ENCODE measurements at places on chromosomes 6 and 20. TPM values are rescaled to one million over a fixed set of nuclear protein-coding genes. Genes with fewer than 3 reads are reported as not detected.

DNA sequence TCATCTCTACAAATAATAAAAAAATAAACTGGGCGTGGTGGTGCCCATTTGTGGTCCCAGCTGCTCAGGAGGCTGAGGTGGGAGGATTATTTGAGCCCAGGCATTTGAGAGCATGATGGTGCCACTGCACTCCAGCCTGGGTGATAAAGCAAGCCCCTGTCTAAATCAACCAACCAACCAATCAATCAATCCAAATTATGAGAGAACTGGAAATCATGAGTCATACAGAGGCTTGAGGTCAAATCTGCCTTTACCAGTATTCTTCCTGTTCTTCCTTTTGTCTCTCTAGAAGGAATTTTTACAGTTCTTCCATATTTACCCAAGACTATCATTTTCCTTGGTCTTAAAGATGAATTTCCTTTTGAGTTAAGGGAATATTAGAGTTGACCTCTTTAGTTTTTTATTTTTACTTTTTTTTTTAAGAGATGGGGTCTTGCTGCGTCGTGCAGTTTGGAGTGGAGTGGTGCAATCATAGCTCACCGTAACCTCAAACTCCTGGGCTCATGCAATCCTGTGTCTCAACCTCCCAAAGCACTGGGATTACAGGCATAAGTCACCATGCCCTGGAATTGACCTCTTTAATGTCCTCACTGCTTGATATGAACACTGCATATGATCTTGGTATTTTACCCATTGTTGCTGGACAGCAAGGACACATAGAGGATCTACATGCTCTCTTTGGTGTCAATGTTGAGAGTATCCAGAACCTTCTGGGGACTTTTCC is 44.1 kb upstream of the TXNDC5 start:
- H3K4me1 ChIP-seq: no peaks in the 10 kb centered on the region
- H3K27ac ChIP-seq: no peak overlapping the region
- H3K4me3 ChIP-seq: no peak overlapping the region
- no peak for DNase-seq

GRCh38 chr6:90202156-90202555 is 94.5 kb downstream of the BACH2 start:
- H3K27ac ChIP-seq: no peak overlapping the region
- H3K4me3 ChIP-seq: no peak overlapping the region
- DNase-seq: no peak
- H3K27me3 ChIP-seq: no peaks in the 10 kb centered on the region

DNA sequence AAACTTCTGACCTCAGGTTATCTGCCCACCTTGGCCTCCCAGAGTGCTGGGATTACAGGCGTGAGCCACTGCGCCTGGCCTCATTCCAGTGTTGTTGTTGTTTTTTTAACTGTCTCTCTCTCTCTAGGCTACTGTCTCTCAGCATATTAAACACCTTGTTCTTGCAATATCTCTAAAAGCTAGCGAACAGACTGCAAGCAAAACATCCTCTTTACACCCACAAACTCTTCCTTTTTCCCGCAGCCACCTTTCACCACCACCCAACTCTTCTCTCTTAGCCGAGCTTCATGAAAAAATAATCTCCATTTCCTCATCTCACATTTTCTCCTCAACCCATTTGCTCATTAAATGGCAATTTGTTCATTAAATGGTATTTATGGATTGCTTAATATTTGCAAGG is 45.5 kb downstream of the SGK1 start:
- no peaks in the 10 kb centered on the region for H3K36me3 ChIP-seq
- no peak overlapping the region for H3K4me3 ChIP-seq
- H3K4me1 ChIP-seq: no peaks in the 10 kb centered on the region
- no peaks in the 10 kb centered on the region for H3K27me3 ChIP-seq
- no peak overlapping the region for H3K27ac ChIP-seq

DNA sequence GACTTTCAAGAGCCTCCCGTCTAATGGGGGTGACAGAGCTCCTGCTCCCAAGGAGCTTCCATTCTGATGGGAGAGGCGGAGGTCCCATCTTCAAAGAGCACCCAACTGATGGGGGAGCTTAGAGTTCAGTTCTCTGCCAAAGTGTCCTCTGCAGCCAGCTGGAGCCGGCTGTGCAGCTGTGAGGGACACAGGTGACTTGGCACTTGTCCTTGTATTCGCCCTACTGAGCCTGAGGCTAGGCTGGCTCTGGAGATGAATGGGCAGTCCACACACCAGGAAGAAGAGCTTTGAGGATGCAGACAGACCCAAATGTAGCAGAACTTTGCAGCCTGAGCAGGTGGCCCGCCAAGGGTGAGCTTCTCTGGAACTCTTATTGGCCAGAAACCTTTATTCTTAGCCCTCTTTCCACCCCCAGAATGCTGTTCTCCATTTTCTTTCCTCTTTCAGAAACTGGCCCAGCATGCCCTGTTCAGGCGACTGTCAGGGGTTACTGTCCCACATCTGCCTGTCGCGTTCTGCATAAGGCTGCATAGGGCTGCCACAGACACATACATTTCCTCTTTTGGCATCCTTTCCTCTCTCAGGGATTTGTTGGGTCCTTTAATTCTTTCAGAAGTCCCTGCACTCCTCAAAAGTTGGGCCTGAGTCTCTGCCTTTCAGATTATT is 108.7 kb upstream of the LRFN2 start:
- no peaks in the 10 kb centered on the region for H3K4me1 ChIP-seq
- H3K27me3 ChIP-seq: no peaks in the 10 kb centered on the region
- no peak overlapping the region for H3K4me3 ChIP-seq
- DNase-seq: no peak
- H3K27ac ChIP-seq: no peak overlapping the region
- no peaks in the 10 kb centered on the region for H3K36me3 ChIP-seq

- H3K4me3 ChIP-seq: no peak overlapping the region
- H3K27me3 ChIP-seq: no peaks in the 10 kb centered on the region
- DNase-seq: no peak
- no peak overlapping the region for H3K27ac ChIP-seq
- no peaks in the 10 kb centered on the region for H3K36me3 ChIP-seq
Observed at GRCh38 chr6:21769405-21769861, 175.9 kb downstream of the SOX4 start.

- H3K27ac ChIP-seq: no peak overlapping the region
- H3K36me3 ChIP-seq: no peaks in the 10 kb centered on the region
- no peak for DNase-seq
- H3K4me1 ChIP-seq: no peaks in the 10 kb centered on the region
- no peaks in the 10 kb centered on the region for H3K27me3 ChIP-seq
Observed at GRCh38 chr6:132246632-132247270, 154.5 kb downstream of the MOXD1 start.

- no peak overlapping the region for H3K4me3 ChIP-seq
- H3K4me1 ChIP-seq: no peaks in the 10 kb centered on the region
- no peaks in the 10 kb centered on the region for H3K27me3 ChIP-seq
- H3K27ac ChIP-seq: no peak overlapping the region
- H3K36me3 ChIP-seq: no peaks in the 10 kb centered on the region
- DNase-seq: no peak
Observed at GRCh38 chr20:60268491-60268890, 310.3 kb downstream of the CDH26 start.

DNA sequence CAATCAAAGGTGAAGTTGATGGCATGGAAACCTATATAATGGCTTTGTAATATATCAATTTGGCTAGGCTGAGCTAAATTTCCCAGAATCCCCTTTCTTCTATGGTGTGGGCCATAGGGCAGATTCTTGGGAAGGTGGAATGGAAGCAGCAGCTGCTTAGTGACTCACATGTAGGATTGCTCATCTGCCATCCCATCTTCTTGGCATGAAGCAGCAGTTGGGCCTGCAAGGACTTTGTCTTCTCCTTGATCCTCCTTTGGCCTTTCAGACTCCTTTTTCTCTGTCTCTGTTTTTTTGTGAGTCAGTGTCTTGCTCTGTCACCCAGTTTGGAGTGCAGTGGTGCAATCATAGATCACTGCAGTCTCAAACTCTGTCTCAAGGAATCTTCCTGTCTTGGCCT is 52.6 kb upstream of the CEP162 start:
- H3K4me1 ChIP-seq: no peaks in the 10 kb centered on the region
- H3K4me3 ChIP-seq: no peak overlapping the region
- no peaks in the 10 kb centered on the region for H3K27me3 ChIP-seq
- H3K27ac ChIP-seq: no peak overlapping the region
- no peaks in the 10 kb centered on the region for H3K36me3 ChIP-seq

DNA sequence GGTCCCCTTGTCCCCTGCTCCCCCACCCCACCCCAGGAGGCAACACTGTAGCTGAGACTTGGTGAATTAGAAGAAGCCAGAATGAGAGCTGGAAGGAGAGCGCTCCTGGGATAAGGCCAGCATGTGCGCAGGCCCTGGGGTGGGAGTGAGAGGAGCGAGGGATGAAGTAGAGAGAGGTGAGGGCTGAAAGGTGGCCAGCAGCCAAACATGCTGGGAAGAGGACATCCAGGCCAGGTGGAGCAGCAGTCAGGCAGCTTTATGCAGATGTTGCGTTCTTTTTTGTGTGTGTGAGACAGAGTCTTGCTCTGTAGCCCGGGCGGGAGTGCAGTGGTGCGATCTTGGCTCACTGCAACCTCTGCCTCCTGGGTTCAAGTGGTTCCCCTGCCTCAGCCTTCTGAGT is 2.2 kb upstream of the BPIFB1 start:
- H3K27me3 ChIP-seq: peaks cover 2% of the 10 kb centered on the region
- H3K27ac ChIP-seq: no peak overlapping the region
- H3K36me3 ChIP-seq: no peaks in the 10 kb centered on the region
- H3K4me1 ChIP-seq: no peaks in the 10 kb centered on the region
- no peak for DNase-seq
- no peak overlapping the region for H3K4me3 ChIP-seq

DNA sequence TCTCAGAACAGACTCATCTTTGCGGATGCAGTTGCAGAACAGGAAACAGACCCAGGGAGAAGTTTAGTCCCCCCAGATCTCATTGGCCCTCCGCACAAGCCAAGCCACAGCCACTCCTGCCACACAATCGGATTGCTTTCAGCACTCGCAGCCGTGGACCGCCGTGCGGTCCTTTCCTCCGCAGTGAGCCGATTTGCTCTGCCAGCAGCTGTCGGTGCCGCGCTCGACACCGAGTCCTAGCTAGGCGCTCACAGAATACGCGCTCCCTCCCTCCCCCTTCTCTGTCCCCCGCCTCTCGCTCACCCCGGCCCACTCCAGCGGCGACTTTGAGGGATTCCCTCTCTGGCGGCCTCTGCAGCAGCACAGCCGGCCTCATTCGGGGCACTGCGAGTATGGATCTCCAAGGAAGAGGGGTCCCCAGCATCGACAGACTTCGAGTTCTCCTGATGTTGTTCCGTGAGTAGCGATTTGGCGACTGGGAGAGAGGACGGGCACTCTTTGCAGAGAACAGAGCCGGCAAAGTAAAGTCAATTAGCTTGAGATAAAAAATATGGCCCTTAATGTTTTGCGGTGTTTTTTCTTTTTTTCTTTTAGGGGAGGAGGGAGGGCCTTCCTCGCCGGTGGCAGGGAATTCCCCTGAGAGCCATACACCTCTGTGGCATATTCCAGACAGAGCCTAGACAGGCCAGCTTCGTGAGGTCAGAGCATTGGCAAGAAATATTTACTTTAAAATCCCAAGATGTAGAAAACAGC is at the start of gene LAMP5:
TSS of gene LAMP5 (plus strand) at position 130 of the 753 bp plus-strand sequence. CDS start at position 393, 263 bp downstream.
- DNase-seq: no peak
- H3K4me1 ChIP-seq: no peaks in the 10 kb centered on the region
- H3K27me3 ChIP-seq: peaks cover 3% of the 10 kb centered on the region
- H3K27ac ChIP-seq: no peak within 1 kb of the TSS
- H3K4me3 ChIP-seq: no peak within 1 kb of the TSS
- H3K36me3 ChIP-seq: no peaks in the 10 kb centered on the region

DNA sequence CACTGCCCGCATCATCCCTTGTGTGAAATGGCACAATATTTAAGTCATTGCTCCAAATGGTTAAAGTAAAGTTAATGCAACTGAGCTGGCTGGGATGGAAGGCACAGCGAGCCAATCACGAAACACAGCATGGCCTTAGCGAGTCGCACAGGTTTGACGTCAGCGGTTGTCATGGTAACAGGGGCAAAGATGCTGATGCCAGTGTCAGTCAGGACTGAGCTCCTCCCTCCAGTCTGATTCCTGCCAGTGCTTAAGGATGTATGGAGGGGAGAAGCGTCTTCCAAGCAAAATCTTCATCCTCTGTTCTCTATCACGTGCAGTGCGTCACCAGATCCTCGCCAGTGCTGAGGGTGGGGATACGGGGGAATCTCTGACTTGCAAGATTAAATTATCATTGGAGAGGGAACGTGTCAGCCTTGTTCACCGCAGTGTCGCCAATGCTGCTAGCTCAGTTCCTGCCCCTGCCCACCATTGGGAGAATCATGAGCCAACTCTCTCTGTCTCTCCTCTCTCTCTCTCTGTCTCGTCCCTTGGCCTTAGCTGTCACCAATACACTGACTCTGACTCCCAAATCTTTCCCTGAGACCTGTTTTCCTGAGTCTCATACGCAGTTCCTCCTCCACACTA is 24.5 kb downstream of the TSPYL4 start:
- no peak overlapping the region for H3K4me3 ChIP-seq

DNA sequence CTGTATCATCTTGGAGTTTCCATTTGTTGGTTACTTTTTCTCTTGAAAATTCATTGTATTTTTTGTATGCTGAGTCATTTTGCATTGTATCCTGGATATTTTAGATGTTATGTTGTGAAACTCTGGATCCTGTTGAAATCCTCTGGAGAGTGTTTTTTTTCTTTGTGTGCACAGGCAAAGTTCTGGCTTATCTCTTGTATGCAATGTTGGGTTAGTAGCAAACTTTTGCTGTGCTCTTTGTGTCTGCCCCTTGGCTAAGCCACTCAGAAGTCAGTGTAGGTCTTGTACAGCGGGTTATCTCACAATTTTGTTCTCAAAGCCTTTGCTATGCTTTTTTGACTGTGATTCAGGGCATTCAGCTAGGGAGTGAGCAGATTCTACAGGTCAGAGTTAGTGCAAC is 29.1 kb upstream of the LMBRD1 start:
- H3K36me3 ChIP-seq: no peaks in the 10 kb centered on the region
- no peaks in the 10 kb centered on the region for H3K27me3 ChIP-seq

DNA sequence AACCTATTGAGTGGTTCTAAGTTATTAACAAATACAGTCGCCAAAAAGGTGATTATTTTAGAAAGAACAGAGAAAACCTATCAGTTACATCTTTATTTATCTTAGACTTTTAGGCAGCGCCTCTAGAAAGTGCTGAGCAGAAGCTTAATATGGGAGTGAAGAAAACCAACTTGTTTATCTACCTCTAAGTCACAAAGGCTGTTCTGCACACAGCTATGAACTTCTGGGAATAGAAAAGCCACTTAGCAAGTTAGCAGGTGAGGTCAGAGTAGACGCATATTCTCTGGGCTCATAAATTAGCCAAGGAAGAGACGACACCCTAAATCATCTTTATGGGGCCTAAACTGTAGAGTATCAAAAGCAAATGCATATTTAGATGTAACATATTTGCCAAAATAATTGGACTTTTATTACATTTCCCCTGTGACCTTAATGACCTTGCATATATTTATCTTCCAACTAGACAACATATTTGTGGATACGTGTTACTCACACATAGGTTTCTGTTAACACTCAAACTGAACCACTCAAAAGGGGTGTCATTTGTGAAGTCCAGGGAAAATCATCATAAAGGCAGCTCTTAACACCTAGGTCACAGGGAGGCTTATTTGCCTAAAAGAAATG is 267.1 kb downstream of the ADGB start:
- H3K27me3 ChIP-seq: no peaks in the 10 kb centered on the region
- H3K27ac ChIP-seq: no peak overlapping the region
- H3K4me3 ChIP-seq: no peak overlapping the region
- no peaks in the 10 kb centered on the region for H3K36me3 ChIP-seq
- DNase-seq: no peak

Gene TMC2
- not detected for total RNA-seq

Gene MCCD1
- total RNA-seq: not detected

Gene OR2J2
- not detected for total RNA-seq

Gene RIMS1
- 0.09 TPM for total RNA-seq

Gene VSX1
- total RNA-seq: 0.08 TPM

Gene GRM1
- total RNA-seq: 0.05 TPM

Gene ECI2
- total RNA-seq: 143 TPM

Gene PBOV1
- not detected for total RNA-seq

Gene PNLDC1
- 0.08 TPM for total RNA-seq
